Kidney (tissue), 22 donors: ENCODE measurements at places on chromosomes 3 and 15. TPM values are rescaled to one million over a fixed set of nuclear protein-coding genes. Genes with fewer than 3 reads are reported as not detected.

CAMK2N2 gene
- 0.31 TPM for total RNA-seq

CFAP100 gene
- total RNA-seq, result not detected

SAMD7 gene
- total RNA-seq, result not detected

AP3B2 gene
- total RNA-seq, result 4.7 TPM

ZNF80 gene
- 0.28 TPM for total RNA-seq

GRIP2 gene
- total RNA-seq, result 3.0 TPM

DPPA2 gene
- total RNA-seq, result 0.19 TPM

CCR8 gene
- 0.19 TPM for total RNA-seq

APOD gene
- 24.4 TPM for total RNA-seq

MKRN3 gene
- not detected for total RNA-seq

WDR93 gene
- total RNA-seq, result 2.5 TPM

NMNAT3 gene
- 6.4 TPM for total RNA-seq

SERINC4 gene
- total RNA-seq, result 0.13 TPM

ATP8B4 gene
- total RNA-seq, result 12.5 TPM

TRAT1 gene
- 1.9 TPM for total RNA-seq
